ENCODE measurements at places on chromosomes 11 and 22.

- DNase-seq, result no peak
These were observed 1.4 kb downstream of the AIFM3 start for GRCh38 chr22:20968281-20968977.

GRCh38 chr22:23909296-23909898, 15.2 kb downstream of the MIF start:
- DNase-seq, result no peak

DNA sequence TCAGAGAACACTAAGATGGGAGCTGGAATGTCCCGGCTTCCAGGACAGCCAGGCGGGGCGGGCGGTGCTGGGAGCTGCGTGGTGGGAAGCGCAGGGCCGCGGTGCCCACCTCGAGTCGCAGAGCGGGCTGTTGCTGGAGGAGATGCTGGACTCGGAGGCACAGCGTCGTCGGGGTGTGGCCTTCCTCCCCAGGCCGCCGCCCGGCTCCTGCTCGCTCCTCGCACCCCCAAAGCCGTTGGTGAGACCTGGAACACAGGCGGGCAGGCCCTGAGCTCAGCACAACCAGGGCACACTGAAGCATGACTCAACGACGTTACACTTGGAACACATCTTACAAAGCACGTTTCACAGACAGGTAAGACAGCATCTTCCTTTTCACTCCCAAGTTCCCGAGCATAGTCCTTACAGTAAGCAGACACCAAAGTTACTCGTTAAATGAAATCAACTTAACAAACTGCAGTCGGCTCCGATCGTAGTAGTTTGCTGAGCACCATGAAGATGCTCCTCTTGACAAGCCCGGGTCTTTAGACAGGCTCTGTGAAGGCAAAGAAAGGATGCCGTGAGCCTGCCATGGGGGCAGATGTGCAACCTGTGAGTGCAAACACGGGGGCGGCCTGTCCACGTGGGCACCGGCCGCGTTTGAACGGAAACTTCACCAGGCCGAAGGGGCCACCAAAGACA, 50.0 kb downstream of the BRD1 start:
- DNase-seq, result no peak

DNA sequence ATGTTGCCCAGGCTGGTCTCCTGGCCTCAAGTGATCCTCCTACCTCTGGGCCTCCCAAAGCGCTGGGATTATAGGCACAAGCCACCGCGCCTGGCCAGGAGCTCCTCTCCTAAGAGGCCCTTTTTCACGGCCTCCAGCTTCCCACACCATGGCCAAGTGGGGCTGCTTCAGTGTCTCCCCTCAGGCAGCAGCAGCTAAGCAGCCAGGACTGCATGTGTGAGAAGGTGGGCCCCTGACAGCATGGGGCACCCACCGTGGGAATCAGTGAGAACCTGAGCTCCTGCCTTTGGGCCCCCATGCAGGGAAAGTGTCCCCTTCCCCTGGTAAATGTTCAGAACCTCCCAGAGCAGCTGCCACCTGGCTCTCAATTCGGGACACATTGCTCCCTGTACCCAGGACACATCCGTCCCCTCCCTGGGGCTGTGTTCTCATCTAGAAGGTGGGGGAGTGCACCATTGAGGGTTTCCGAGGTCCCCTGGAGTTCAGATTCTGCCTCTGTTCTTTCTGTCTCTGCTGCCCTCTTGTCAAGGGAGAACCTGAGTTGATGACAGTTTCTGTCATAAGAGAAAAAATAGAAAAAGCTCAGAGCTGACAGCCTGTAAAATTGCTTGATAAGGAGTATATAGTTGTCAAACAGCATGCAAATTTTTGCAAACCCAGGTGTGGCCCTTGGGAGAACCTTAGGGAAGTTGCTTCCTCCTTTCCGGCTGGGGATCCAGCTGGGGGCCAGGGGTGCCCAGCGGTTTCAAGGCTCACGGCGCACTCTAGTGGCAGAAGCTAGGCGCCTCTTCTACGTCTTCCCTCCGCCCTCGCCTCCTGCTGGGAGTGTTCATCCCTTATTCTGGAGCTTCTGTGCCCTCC, 29.7 kb downstream of the FAM83F start:
- no peak for DNase-seq

DNA sequence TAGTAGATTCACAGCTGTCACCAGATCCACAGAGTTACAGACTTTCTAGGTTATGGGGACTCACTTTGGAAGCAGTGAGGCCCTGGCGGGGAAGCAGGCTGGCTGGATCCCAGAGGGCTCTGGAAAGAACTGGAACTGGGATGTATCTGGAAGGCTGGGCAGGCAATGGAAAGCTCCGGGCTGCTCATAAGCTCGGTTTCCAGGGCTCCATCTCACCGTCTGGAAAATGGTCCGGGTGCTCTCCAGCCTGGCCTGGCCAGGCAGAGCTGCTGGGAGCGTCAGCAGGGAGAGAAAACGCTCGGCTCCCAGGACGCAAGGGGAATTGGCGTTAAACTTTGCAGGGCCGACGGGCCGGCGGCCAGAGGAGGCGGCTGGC, 335 bp upstream of the SEZ6L start:
- no peak for DNase-seq

DNA sequence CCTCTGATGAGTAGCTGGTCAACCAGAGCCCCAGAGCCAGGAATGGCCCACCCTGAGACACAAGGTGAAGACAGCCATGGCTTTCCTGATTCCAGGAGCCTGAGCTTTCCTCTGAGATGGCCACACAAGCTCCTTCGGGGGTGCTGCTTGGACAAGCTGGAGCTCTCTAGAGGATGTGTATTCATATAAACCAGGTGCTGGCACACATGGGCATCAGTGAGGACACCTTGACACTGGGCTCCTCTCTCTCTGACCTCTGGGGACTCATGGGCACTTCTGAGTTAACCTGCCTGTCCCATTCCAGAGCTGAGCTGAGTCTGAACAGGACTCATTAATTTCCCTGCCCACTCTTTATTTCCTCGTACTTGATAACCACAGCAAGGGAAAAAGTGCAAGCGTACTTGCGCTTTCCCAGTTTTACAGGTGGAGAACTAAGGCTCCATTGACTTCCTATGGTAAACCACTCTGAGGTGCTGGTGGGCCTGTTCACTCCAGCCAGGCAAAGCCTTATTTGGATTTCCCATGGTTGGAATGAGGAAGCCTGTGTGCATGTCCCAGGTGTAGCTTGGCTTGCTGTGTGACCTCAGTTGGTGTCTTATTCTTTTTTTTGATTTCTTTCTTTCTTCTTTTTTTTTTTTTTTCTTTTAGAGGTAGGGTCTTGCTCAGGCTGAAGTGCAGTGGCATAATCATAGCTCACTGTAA, 25.4 kb downstream of the INSC start:
- DNase-seq, result no peak

- no peak for DNase-seq
These were observed 52.0 kb upstream of the DEPDC7 start for GRCh38 chr11:32963721-32964120.

- DNase-seq, result no peak
These were observed 63.8 kb downstream of the ST14 start for GRCh38 chr11:130223291-130223971.

GRCh38 chr22:26286091-26286820, 117.0 kb downstream of the SEZ6L start:
- DNase-seq, result no peak

- no peak for DNase-seq
These were observed 359.0 kb downstream of the LARGE1 start for GRCh38 chr22:33561149-33561807.

DNA sequence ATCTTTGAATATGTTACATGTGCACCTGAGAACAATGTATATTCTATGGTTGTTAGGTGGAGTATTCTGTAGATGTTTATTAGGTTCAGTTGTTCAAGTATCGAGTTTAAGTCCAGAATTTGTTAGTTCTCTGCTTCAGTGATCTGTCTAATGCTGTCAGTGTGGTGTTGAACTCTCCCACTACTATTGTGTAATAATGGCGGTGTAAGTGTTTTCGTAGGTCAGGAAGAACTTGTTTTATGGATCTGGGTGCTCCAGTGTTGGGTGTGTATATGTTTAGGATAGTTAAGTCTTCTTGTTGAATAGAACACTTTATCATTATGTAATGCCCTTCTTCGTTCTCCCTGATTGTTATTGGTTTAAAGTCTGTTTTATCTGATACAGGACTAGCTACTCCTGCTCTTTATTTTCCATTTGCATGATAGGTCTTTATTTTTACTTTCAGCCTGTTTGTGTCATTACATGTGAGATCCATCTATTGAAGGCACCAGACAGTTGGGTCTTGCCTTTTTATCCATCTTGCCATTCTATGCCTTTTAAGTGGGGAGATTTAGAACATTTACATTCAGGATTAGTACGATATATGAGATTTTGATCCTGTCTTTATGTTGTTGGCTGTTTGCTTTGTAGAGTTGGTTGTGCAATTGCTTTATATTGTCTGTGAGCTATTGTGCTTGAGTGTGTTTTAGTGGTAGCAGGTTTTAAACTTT, 121.6 kb downstream of the DDX10 start:
- DNase-seq, result no peak

DNA sequence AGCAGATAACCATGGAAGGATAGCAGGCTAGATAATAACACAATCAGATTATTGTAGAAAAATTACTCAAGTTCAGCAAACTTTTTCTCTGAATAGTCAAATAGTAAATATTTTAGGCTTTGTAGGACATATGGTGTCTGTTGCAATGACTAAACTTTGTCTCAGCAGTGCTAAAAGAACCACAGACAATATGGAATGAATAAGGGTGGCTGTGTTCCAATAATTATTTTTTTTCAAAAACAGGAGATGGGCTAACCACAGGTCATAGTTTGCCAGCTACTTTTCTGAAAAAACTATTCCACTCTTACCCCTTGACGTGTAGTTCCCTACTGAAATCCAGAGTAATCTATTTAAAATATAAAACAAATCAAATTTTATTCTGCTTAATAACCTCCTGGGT, 153.9 kb upstream of the LRRC4C start:
- DNase-seq, result no peak

DNA sequence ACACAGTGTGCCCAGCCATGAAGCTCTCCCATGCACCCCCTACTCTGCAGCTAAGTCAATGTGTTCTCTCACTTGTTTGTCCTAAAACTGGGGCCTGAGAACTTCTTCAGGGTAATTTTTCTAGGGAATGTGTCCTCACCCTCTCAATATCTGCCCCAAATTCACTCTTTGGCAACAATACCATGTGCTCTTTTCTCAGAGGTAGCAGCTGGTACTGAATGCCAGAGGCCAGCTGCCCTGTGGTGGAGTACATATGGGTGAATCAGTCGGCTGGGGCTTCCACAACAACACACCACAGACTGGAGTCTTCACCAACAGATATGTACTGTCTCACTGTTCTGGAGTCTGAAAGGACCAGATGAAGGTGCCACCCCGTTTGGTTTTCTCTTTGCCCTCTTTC, 97.7 kb upstream of the TOP3B start:
- DNase-seq, result no peak

GRCh38 chr11:119567688-119568582, 145.0 kb upstream of the THY1 start:
- no peak for DNase-seq

DNA sequence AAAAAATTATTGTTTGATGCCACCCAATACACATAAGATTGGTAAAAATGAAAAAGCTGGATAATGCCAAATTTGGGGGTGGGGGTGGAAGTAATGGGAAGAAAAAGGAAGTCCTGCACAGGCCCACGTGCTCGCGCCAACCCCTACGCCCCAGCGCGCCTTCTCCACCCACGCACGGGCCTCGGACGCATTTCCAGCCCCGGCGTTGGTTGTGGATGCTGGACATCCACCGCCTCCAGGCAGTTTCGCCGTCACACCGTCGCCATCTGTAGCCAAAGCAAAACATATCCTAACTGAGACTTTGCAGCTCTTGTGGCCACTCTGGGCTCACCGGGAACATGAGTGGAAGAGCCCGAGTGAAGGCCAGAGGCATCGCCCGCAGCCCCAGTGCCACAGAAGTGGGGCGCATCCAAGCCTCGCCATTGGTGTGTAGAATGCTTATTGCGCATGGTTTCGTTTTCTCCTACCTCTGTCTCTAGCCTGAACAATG, at the start of gene PIWIL4:
Gene PIWIL4, plus strand, starts transcription at position 188 of the 490 bp plus-strand sequence. Its CDS starts 151 bp downstream, at position 339.
- DNase-seq, result no peak

DNA sequence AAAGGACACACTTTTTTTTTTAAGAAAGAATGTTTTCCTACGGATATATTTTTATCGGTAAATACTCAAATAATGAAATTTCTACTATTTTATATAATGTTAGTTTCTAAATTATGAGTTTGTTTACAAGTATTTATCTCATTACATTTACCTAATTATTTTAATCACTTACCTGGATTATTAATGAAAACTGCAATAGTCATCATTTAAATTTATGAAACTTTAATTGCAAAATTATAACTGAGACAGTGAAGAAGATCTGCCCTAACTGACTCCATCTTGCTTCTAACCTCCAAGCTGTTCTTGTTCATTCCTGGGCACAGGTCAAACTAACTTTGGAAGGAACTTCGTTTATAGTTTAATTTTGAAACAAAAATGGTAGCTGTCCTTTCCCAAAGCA, 25.2 kb upstream of the VSTM5 start:
- DNase-seq, result no peak

- no peak for DNase-seq
These were observed 143.6 kb upstream of the ANO5 start for GRCh38 chr11:22049276-22049675.

- no peak for DNase-seq
These were observed 65.2 kb downstream of the CABIN1 start for GRCh38 chr22:24076091-24076867.

- no peak for DNase-seq
These were observed 59.4 kb upstream of the LYVE1 start for GRCh38 chr11:10627816-10628215.

- DNase-seq, result no peak
These were observed 85.2 kb upstream of the ARHGAP32 start for GRCh38 chr11:129277198-129277843.

DNA sequence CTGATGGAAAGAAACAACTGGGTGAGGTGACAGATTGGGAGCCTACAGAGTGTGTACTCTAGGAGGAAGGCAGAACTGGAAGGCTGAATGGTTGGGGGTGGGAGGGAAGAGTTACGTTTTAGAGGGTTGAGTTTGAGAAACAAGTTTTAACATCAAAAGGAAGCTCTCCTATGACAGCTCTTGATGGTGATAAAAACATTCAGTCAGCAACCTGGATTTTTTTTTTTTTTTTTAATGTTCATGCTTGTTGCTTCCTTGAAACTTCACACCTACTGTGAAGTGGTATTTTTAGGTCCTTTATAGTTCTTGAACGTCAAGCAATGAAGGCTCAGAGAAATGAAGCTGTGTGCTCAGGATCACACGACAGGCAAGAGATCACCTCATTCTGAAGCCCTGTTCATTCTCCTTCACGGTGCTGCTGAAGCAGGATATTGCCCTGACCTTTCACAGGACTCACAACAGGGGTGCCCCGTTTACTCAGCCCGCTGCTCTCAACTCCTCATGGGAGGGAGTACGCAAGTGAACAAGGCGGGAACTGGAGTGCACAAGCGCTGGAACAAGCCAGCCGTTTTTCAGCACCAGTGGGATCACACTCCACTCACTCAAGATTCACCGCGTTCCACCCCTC, 1.6 kb upstream of the TMEM109 start:
- DNase-seq, result no peak

Data from SIG-M5 (cell line).